Activated CD4-positive, alpha-beta memory T cell treated with anti-CD3 and anti-CD28 coated beads for 36 hours (primary cell): ENCODE measurements at places on chromosomes 3 and 15.

- DNase-seq, result no peak
Observed at GRCh38 chr3:15926871-15927270, 129.1 kb upstream of the ANKRD28 start.

DNA sequence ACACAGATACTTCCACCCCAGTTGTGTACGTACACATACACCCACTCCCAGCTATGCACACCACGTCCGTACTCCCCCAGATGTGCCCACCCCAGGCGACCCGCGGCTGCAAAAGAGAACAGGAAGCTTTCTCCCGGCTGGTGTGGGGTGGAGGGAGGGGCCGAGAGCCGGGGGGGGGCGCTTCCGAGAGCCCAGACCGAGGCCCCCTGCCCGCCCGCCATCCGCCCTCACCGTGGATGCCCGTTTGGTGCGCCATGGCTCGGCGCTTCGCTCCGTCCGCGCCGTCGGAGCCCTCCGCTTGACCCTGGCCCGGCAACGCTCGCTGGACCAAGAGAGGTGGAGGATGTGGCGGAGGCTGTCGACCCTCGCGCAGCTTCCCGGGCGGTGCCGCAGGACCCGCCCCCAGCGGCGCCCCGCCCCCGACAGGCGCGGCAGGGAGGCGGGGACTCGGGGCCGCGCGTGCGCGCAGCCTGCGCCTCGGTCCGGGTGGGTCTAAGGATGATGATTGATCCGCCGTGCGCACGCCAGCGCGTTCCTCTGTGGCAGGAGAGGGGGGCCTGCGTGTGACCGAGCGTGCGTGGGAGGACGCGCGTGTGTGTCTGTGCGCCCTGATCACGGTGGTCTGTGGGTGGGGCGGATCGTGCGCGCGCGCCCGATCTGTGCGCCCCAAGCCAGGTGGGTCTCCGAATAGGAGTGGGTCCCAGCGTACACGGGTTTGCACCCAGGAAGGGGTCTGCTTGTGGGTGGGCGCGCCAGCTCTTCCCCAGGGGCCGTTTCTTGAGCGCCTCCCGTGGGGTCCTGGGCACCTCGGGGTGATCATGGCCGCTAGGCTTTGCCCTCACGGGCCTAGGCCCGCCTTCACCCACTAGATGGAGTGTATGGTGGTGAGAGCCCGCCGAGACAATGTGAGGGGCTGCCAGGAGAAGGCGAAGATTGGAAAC, at the start of gene TWF2:
TSS of gene TWF2 (minus strand) at position 398 of the 941 bp plus-strand sequence. CDS start at position 256, 142 bp downstream.
- DNase-seq, result peak; percentile 90

DNA sequence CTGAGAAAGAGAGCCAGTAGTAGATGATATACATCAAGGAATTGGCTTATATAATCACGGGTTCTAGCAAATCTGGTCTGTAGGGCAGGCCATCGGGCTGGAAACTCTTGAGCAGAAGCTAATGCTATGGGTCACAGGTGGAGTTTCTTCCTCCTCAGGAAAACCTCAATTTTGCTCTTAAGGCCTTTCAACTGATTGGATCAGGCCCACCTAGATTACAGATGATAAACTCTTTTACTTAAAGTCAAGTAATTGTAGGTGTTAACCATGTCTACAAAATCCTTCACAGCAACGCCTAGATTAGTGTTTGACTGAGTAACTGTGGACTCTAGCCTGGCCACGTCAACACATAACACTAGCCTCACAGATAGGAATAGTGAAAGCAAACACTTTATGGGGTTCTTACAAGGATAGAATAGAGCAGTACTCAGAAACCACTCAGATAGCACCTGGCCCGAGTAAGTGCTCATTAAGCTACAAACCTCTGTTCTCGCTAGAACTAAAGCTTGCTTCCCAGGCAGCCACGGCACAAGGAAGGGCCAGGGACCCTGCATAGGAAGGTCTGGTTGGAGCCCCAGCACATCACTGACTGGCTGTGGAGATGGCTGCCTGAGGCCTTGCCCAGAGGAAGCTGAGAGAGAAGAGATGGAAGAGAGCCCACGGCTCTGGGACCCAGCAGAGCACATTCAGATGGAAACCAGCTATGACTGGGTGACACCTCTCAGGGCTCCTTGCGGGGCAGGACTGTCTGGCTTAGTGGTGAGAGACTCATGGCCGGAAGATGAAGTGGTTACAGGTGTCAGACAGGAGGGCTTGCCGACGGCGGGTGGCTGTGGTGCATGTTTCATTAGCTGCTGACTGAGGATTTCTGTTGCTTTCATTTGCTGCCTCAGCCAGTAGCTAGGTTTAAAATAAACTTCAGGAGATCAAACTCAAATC, 202.5 kb upstream of the TLE3 start:
- DNase-seq, result peak; percentile 90

GRCh38 chr15:29048011-29048410, 162.2 kb downstream of the APBA2 start:
- no peak for DNase-seq

GRCh38 chr3:133448478-133449122, 48.7 kb downstream of the BFSP2 start:
- DNase-seq, result peak; percentile 86

DNA sequence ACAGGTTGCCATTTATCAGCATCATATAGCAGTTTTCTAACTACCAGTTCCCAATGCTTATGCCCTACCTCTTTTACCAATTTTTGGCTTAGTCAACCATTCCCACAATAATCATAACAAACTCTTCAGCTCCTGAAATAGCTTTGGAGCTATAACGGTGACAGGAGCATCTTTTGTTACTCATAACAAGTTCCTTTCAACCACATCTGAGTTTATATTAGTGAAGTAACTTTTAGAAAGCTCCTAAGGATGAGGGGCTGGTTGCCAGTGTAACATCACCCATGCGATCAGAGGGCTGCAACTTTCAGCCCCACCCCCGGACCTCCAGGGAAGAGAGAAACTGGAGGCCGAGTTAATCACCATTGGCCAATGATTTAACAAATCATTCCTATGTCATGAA, 495.3 kb upstream of the RASGRP1 start:
- DNase-seq, result no peak

- DNase-seq, result no peak
Observed at GRCh38 chr15:84949043-84949442, 32.6 kb upstream of the PDE8A start.

DNA sequence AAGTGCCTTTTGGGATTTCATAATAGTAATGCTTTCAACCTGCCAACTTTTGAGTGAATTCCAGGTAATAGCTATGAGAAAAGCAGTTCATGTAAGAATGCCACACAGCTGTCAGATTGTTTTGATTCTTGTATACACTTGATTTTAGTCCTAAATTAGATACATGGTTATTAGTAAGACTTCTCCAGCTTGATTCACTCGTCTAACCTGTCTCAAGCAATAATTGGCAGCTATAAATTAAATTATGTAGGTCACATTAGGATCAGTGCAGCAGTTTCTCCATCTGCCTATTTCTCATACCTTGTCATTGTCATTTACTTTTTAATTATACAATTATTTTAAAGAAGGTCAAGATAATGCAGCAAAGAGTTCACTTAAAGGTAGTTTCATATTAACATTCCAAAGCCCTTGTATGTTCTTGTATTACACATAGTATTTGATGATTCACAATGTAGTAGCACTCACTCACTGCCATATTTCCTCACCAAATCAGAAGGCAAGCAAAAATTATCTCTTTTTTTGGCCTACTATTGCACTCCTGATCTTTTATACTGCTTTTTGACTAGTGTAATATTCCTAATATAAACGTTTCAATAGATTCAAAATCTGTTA, 10.9 kb upstream of the CRYBG3 start:
- no peak for DNase-seq

GRCh38 chr3:126976906-126977305, 6.0 kb upstream of the PLXNA1 start:
- DNase-seq, result no peak

- no peak for DNase-seq
Observed at GRCh38 chr3:54353946-54354345, 231.6 kb downstream of the CACNA2D3 start.

- DNase-seq, result no peak
Observed at GRCh38 chr15:26171266-26171665, 308.1 kb upstream of the ATP10A start.

DNA sequence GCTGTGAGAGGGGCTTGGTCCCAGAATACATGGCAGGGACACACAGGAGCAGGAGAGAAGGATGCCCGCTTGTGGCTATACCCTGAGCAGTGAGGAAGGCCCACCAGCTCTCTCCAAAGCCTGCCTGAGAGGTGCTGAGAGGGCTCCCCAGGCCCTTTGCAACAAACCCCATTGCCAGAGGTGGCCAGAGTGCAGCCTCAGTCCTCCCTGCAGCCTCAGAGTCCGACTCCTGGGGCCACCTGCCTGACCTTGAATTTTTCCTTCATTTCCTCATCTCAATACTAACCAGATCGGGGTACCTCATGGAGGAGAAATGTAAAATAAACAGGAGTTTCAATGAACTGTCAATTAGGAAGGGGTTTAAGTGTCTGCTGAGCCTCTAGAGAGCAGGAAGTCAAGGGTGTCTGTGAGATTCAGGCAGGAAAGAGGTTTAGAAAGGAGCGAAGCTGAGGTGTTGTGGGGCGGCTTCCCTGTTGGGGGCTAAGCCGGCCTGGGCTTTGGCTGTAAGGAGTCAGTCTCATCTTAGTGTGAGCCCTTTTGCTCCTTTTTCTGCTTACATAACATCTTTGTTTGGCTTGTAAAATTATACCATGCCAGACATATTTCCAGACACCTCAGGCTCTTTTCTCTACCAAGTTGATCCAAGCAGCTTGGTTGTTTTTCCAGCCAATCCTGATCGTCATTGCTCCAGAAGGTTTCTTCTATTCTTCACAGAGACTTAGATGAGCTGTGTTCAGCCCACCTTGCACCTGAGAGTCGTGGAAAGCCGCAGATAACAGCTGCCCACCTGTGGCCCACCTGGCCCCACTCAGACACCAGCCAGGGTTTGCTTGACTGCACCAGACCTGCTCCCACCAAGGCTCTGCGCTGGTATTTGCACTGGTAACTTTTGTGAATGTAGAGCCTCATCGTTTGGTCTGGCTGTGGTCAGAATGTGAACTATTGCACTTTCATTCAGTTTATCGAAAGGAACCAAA, 36.7 kb downstream of the CMTM7 start:
- DNase-seq, result peak; percentile 41

DNA sequence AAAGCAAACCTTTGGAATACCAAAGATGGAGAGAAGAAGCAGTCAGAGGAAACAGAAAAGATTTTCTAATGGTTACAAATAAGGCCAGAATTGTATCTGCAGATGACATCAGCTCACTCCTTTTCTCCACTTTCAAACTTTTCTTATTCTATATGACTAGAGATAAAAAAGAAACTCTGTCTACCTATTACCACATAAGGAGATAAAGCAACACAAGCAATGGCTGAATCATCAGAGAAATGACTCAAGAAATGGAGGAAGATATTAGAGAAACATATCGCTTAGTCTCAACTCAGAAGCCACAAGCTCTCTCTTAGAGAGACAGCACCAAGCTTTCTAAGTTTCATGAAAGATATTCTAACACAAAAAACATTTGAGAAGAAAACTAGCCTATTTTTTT, 784.0 kb downstream of the ZPLD1 start:
- no peak for DNase-seq

- DNase-seq, result no peak
Observed at GRCh38 chr3:11178421-11178820, 24.1 kb downstream of the HRH1 start.

- no peak for DNase-seq
Observed at GRCh38 chr15:65287520-65287855, 805 bp upstream of the PARP16 start.

GRCh38 chr15:63469190-63469589, 35.2 kb upstream of the USP3 start:
- peak; percentile 72 for DNase-seq

- DNase-seq, result no peak
Observed at GRCh38 chr3:152910211-152910610, 75.3 kb downstream of the P2RY1 start.

- no peak for DNase-seq
Observed at GRCh38 chr15:90681480-90681879, 35.7 kb upstream of the BLM start.

- DNase-seq, result peak; percentile 68
Observed at GRCh38 chr15:75347222-75348033, 589 bp downstream of the NEIL1 start.

- no peak for DNase-seq
Observed at GRCh38 chr15:45143946-45144345, 14.2 kb downstream of the DUOX1 start.

- DNase-seq, result no peak
Observed at GRCh38 chr3:169172535-169172934, 491.0 kb downstream of the MECOM start.

DNA sequence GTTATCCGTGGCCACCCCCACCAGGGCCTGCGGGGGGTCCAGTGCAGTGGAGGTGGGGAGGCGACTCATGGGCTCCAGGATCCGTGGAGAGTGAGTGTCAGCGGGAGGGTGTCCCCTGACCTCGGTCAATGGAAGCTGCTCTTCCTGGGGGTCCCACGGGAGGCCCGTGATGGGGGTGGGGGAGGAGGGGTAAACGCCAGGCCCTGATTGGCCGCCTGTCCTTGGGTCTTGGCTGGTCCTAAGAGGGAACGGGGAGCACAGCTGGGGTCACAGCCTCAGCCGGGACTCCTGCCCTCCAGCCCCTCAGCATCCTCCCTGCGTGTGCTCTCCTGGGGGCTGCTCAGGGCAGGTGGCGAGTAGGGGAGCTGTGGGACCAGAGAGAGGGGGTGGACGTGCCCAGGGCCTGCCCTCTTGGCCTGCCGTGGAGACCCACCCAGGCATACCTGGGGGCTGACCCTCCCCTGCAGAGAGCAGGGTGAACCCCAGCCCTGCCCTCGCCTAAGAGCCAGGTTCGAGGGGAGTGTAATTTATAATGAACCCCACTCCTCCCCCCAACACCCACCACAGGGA, 184.6 kb downstream of the GOLGA6L6 start:
- DNase-seq, result no peak

GRCh38 chr3:150912501-150912900, 7.3 kb upstream of the MINDY4B start:
- DNase-seq, result no peak

DNA sequence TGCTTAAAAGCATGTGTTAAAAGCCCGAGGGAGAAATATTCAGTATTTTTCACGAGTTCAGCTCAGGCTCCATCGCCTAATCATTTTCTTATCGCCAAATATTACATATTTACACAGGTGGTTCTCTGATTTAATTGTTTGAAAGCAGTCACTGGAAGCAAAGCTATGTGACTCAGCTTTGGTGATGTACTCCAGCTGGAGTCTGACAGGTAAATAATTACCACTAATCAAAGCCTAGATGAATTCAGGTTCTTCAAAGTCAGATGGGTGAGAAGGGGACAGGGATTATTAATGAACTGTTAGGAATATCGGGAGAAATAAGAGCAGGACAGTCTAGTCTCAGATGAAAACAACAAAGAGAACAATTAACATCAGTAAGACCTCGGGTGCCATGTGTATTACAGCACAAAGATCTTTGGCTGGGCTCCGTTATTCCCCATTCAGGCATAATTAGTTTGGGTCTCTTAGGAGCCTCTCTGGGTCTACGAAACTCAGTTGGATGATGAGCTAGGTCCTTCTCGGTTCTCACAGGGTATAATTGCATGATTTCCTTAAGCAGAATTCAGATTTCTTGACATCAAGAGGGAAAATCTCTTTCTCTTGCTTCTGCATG, 331.7 kb upstream of the ADAMTS9 start:
- DNase-seq, result no peak

DNA sequence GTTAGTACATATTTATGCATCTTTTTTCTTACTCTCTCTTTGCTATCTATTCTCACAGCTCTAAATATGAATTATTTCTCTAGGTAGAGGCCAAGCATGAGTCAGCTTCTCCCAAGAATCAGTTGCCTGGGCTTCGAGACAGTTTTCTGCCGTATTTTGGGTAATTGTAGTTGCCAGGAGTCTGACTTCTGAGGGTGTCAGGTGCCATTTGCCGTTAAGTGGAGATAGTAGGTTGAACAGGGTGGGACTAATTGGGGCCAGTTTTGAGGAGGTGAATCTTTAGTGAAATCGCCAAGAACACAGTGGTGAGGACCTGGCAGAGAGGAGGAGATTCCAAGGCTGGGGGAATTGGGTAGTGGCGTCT, 7.8 kb upstream of the NRROS start:
- no peak for DNase-seq
